ENCODE measurements at places on chromosomes 7 and 10.

- no peaks in the 10 kb centered on the region for H3K27me3 ChIP-seq
- peaks cover 74% of the 10 kb centered on the region for H3K4me1 ChIP-seq
- H3K4me3 ChIP-seq: peak overlapping the region; percentile 9
- H3K27ac ChIP-seq: peak overlapping the region; percentile 92
- DNase-seq: no peak
Measured at GRCh38 chr10:80421707-80422536, 13.6 kb downstream of the PRXL2A start.

- no peaks in the 10 kb centered on the region for H3K4me1 ChIP-seq
- H3K27me3 ChIP-seq: peaks cover 3% of the 10 kb centered on the region
- H3K4me3 ChIP-seq: no peak overlapping the region
- no peak for DNase-seq
Measured at GRCh38 chr7:144063710-144064109, 5.9 kb upstream of the OR2A25 start.

DNA sequence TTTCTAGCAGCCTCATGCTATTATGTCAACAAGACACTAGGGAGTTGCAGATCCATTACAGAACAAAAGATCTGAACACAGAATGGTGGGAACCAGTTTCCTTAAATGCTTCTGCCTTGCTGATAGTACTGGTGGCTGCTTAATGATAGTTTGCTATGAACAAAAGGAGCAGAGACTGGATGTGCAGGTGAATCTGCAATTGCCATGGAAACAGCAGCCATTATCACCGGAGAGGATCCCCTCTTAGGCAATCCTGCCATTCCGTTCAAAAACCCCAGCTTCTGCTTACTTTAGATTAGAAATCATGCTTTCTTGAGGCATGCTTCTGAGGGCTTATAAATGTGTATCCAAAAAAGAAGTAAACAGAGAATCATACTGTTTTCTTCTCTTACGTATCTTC is 80.0 kb upstream of the PRKAR2B start:
- H3K27me3 ChIP-seq: peaks cover 21% of the 10 kb centered on the region
- H3K4me1 ChIP-seq: no peaks in the 10 kb centered on the region
- no peaks in the 10 kb centered on the region for H3K36me3 ChIP-seq
- no peak for DNase-seq

DNA sequence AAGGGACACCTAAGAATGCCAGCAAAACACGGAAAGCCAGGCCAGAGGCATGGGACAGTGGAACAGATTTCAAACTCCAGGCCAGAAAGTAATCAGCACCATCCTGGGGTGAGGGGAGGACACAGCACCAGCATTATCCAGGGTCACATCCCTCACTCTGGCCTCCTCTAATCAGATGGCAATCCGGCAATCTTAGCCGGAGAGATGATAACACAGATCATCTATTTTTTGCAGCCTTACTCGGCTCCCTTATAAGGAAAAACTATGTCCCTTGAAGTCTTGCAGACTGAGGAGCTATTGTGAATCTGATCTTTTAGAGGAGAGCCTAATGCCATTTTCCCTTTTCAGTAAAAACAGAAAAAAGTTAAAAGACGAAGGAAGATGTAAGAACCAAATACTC is 16.5 kb downstream of the TRIL start:
- H3K4me1 ChIP-seq: peaks cover 71% of the 10 kb centered on the region
- peaks cover 3% of the 10 kb centered on the region for H3K36me3 ChIP-seq
- H3K4me3 ChIP-seq: peak overlapping the region; percentile 0
- peak overlapping the region; percentile 31 for H3K27ac ChIP-seq

- H3K4me1 ChIP-seq: peaks cover 12% of the 10 kb centered on the region
- H3K27me3 ChIP-seq: peaks cover 7% of the 10 kb centered on the region
- H3K4me3 ChIP-seq: no peak overlapping the region
- DNase-seq: no peak
- H3K27ac ChIP-seq: peak overlapping the region; percentile 78
Measured at GRCh38 chr7:128011131-128011661, 20.0 kb downstream of the LRRC4 start.

GRCh38 chr10:109926061-109926745 is 2.9 kb upstream of the XPNPEP1 start:
- peaks cover 4% of the 10 kb centered on the region for H3K27me3 ChIP-seq
- no peak overlapping the region for H3K4me3 ChIP-seq
- no peak overlapping the region for H3K27ac ChIP-seq
- H3K4me1 ChIP-seq: peaks cover 38% of the 10 kb centered on the region
- DNase-seq: no peak

- H3K36me3 ChIP-seq: peaks cover 20% of the 10 kb centered on the region
- no peak for DNase-seq
- H3K4me1 ChIP-seq: peaks cover 33% of the 10 kb centered on the region
- H3K27me3 ChIP-seq: peaks cover 4% of the 10 kb centered on the region
Measured at GRCh38 chr10:35328404-35329037, 7.8 kb upstream of the CCNY start.

DNA sequence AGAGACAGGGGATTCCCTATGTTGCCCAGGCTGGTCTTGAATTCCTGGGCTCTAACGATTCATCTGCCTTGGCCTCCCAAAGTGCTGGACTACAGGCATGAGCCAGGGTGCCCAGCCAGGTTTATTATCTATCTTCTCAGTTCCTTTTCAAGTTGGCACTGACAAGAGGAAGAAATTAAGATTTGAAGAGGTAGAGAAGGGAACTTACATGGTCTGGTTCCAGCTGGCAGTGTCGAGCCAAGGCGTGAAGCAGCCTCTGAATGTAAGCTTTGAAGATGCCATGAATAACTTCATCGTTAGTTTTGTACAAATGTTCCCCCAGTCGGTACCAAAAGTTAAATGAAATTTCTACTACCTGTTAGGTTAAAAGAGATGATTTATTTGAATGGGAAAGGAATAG is 57.7 kb downstream of the TNPO3 start:
- H3K36me3 ChIP-seq: peaks cover 62% of the 10 kb centered on the region
- H3K27me3 ChIP-seq: no peaks in the 10 kb centered on the region
- no peak for DNase-seq
- no peak overlapping the region for H3K27ac ChIP-seq

DNA sequence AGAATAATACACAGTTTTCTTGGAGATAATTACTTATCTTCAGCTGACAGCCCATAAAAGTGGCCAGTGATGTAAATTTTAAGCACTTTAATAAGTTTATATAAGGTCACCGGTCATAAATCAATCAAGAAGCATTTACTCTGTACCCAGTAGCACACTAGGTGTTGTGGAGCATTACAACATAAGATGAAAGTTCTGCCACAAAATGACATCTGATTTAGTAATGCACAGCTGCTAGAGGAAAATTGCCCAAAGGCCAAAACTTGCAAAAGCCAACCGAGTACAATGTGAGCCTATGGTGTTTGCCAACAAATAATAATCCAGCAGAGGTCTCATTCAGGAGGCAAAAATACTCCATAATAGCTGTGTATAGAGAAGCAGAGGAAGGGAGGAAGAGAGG is 63.6 kb downstream of the GPR37 start:
- DNase-seq: no peak
- no peak overlapping the region for H3K27ac ChIP-seq
- H3K36me3 ChIP-seq: no peaks in the 10 kb centered on the region
- no peaks in the 10 kb centered on the region for H3K27me3 ChIP-seq

DNA sequence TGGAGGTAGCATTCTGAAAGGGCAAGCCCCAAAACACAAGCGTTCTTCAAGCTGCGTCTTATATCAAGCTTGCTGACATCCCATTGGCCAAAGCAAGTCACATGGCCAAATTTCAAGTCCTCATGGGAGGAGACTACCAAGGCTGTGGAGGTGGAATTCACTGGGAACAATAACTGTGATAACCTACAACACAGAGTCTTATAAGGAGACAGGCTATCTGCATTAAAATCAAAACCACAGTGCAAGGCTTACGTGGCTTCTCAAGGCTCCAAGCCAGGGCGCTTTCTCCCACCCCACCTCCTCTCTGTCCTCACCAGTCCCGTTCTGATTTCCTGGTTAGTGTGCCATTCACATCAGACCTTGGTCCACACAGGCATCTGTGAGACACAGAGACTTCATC is 39.4 kb downstream of the ADRB1 start:
- H3K4me3 ChIP-seq: no peak overlapping the region
- peaks cover 18% of the 10 kb centered on the region for H3K27me3 ChIP-seq
- no peaks in the 10 kb centered on the region for H3K36me3 ChIP-seq

DNA sequence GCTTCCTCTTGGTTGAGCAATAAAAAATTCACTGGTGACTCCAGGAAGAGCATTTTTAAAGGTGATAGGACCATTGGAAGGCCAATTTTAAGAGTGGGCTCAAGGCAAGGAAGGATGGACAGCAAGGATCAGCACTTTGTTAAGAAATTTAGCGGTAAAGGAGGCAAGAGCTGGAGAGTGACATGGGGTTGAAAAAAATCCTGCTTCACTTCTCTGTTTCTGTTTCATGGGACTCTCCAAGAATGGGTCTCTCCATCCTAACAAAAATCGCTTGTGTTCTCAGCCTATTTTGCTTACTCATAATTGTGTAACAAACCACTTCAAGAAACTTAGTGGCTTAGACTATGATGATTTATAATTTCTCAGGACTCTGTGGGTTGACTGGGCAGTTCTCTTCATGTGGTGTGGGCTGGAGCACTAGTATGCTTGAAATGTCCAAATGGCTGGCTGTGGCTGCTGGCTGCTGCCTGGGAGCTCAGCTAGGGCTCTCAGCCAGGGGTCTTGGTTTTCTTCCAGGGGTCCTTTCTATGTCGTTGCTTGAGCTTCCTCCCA is 59.8 kb upstream of the ZNRF2 start:
- H3K4me3 ChIP-seq: no peak overlapping the region
- H3K36me3 ChIP-seq: no peaks in the 10 kb centered on the region
- DNase-seq: no peak
- no peak overlapping the region for H3K27ac ChIP-seq
- peaks cover 16% of the 10 kb centered on the region for H3K4me1 ChIP-seq

Data from nephron progenitor cell (in vitro differentiated cells).